ENCODE measurements at places on chromosomes 3 and 15.

DNA sequence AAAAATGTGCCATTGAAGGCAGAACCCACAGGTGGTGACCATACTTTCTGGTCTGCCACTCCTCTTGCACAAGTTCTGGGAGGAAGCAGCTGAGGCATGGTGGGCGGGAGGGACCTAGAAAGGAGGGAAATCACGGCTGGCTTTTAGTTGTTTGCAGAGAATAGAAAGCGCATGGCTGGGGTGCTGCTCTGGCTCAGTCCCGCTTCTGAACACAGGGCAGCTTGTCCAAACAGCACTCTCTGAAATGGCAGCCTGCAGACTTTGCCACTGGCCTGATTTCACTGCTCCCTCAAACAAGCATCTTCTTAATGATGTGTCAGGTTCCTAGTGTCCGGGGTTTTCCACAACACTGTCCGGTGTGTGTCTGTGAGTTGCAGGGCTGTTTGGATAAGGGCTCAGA, 76.7 kb downstream of the AAGAB start:
- no peak for DNase-seq
- H3K36me3 ChIP-seq = no peaks in the 10 kb centered on the region
- no peaks in the 10 kb centered on the region for H3K27me3 ChIP-seq

DNA sequence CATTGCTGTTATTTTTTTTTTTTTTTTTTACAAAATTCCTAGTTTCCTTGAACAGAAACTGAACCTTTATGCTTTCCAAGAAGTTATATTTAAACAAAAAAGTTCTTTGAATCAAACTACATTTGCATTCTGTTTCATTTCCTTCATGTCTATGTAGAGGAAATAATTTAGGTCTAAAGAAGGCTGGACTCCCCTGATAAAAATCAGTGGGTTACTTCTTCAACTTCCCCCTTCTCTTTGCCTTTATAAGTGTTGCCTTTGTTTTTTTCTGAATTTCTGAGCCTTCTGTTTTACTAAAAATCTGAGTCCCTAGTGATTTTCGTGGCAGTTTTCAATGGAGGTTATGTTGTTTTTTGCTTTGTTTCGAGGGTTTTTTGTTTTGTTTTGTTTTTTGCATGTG, 152.8 kb downstream of the CHDH start:
- H3K27ac ChIP-seq = no peak overlapping the region
- no peak overlapping the region for H3K4me3 ChIP-seq
- no peak for DNase-seq
- no peaks in the 10 kb centered on the region for H3K27me3 ChIP-seq
- H3K4me1 ChIP-seq = peaks cover 4% of the 10 kb centered on the region
- H3K36me3 ChIP-seq = no peaks in the 10 kb centered on the region

DNA sequence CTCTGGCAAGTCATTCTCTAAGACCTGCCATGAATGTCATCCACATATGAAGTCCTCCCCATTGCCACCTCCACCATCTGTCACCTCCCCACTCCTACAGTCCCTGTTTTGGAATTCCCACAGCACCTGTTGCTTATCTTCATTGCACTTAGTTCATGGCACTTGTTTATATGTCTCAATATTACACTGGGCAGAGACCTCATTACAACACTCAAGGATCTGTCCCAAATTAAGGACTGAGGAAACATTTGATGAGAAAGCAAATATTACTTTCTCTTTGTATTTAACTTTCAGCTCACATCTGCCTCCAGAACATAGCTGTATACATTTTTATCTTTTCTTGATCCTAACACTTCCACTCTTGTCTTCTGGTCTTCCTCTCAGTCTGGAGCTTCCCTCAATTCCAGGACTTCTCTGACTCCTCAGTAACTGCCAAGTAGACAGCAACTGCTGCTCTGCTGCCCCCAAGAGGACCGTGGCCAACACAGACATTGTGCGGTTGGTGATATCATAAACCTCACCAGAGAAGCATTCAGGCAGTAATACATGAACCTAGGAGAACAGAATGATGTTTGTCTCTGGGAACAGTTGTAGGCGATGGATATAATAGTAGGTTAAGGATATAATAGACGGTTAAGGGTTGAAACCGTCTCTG, 45.0 kb upstream of the FGF12 start:
- H3K4me1 ChIP-seq = no peaks in the 10 kb centered on the region
- no peak overlapping the region for H3K4me3 ChIP-seq
- no peaks in the 10 kb centered on the region for H3K36me3 ChIP-seq
- H3K27ac ChIP-seq = no peak overlapping the region
- DNase-seq = no peak

DNA sequence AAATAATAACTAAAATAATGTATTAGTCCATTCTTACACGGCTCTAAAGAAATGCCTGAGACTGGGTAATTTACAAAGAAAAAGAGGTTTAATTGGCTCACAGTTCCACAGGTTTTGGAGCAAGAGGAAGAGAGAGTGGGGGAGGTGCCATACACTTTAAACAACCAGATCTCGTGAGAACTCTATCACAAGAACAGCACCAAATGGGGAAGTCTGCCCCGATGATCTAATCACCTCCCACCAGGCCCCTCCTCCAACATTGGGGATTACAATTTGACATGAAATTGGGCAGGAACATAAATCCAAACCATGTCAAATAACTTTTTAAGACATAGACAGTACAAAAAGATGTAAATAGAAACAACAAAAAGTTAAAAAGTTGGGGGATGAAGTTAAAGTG, 63.2 kb downstream of the ILDR1 start:
- no peaks in the 10 kb centered on the region for H3K27me3 ChIP-seq
- H3K27ac ChIP-seq = no peak overlapping the region
- no peak overlapping the region for H3K4me3 ChIP-seq
- no peaks in the 10 kb centered on the region for H3K36me3 ChIP-seq
- H3K4me1 ChIP-seq = no peaks in the 10 kb centered on the region

GRCh38 chr15:74397239-74398068, 30.0 kb upstream of the CYP11A1 start:
- no peak for DNase-seq
- no peaks in the 10 kb centered on the region for H3K36me3 ChIP-seq
- H3K4me1 ChIP-seq = peaks cover 4% of the 10 kb centered on the region
- no peak overlapping the region for H3K27ac ChIP-seq

DNA sequence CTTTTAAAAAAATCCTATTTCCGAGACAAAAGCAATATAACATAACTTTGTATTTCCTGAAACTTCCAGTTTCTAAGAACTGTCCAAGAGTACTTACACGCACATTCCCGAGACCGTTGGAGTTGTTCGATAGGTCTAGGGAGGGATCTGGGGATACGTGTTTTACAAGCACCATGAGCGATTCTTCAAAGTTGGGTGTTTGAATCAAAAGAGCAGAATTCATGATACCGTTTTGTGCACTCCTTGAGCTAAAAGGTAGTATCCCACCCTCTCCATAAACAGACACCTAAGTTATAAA, 700 bp upstream of the EDEM1 start:
- H3K36me3 ChIP-seq = no peaks in the 10 kb centered on the region
- peaks cover 31% of the 10 kb centered on the region for H3K4me1 ChIP-seq
- peak overlapping the region; percentile 91 for H3K4me3 ChIP-seq
- H3K27me3 ChIP-seq = no peaks in the 10 kb centered on the region

DNA sequence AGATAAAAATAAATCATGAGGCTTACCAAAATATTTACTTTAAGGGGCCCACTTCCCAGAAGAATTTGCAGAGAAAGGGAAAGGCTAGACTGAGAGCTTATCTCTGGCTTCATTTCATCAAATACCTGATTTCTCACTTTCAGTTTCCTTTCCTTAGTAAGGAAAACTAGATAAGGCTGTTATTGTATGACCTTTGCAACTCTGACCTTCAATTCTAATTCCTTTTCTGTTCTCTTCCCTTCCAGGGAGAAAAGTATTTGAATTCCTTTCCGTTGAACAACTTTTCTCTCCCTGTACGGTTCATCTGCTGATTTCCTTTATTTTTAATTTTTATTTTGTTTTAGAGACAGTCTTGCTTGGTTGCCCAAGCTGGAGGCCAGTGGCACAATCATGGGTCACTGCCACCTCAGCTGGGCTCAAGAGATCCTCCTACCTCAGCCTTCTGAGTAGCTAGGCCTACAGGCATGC, 7.1 kb upstream of the PXK start:
- H3K4me1 ChIP-seq = peaks cover 9% of the 10 kb centered on the region
- H3K4me3 ChIP-seq = no peak overlapping the region
- H3K27me3 ChIP-seq = no peaks in the 10 kb centered on the region
- H3K27ac ChIP-seq = peak overlapping the region; percentile 30

- no peaks in the 10 kb centered on the region for H3K4me1 ChIP-seq
- no peaks in the 10 kb centered on the region for H3K27me3 ChIP-seq
- no peak for DNase-seq
- no peak overlapping the region for H3K4me3 ChIP-seq
- H3K36me3 ChIP-seq = no peaks in the 10 kb centered on the region
Observed at GRCh38 chr3:84442533-84442932, 516.3 kb upstream of the CADM2 start.

- H3K36me3 ChIP-seq = no peaks in the 10 kb centered on the region
- no peaks in the 10 kb centered on the region for H3K27me3 ChIP-seq
- H3K4me3 ChIP-seq = no peak overlapping the region
- no peaks in the 10 kb centered on the region for H3K4me1 ChIP-seq
- no peak overlapping the region for H3K27ac ChIP-seq
Observed at GRCh38 chr3:179933080-179933479, 103.7 kb downstream of the PEX5L start.

DNA sequence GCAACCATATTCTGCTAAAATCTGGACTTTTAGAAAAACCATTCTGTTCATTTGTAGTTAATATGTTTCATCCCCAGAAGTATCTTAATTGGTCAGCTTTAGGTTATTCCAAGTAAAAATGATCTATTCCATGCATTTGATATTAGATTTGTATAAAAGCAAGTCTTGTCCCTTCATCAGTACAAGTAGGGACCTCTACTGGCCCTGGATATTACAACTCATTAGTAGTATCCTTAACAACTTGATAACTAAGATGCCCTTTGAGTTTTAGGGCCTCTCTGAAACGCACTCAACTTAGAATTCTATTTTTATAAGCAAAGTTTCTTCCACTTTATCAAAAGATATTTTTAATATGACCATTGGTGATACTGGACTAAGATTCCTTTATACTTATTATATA, 25.3 kb upstream of the SELENOT start:
- peaks cover 73% of the 10 kb centered on the region for H3K36me3 ChIP-seq
- no peak overlapping the region for H3K27ac ChIP-seq
- H3K4me3 ChIP-seq = no peak overlapping the region
- no peak for DNase-seq
- H3K4me1 ChIP-seq = no peaks in the 10 kb centered on the region
- H3K27me3 ChIP-seq = no peaks in the 10 kb centered on the region

GRCh38 chr3:129316248-129317013, 37.8 kb downstream of the HMCES start:
- DNase-seq = peak; percentile 83
- no peaks in the 10 kb centered on the region for H3K36me3 ChIP-seq
- no peaks in the 10 kb centered on the region for H3K27me3 ChIP-seq
- H3K4me1 ChIP-seq = peaks cover 9% of the 10 kb centered on the region
- peak overlapping the region; percentile 92 for H3K27ac ChIP-seq

DNA sequence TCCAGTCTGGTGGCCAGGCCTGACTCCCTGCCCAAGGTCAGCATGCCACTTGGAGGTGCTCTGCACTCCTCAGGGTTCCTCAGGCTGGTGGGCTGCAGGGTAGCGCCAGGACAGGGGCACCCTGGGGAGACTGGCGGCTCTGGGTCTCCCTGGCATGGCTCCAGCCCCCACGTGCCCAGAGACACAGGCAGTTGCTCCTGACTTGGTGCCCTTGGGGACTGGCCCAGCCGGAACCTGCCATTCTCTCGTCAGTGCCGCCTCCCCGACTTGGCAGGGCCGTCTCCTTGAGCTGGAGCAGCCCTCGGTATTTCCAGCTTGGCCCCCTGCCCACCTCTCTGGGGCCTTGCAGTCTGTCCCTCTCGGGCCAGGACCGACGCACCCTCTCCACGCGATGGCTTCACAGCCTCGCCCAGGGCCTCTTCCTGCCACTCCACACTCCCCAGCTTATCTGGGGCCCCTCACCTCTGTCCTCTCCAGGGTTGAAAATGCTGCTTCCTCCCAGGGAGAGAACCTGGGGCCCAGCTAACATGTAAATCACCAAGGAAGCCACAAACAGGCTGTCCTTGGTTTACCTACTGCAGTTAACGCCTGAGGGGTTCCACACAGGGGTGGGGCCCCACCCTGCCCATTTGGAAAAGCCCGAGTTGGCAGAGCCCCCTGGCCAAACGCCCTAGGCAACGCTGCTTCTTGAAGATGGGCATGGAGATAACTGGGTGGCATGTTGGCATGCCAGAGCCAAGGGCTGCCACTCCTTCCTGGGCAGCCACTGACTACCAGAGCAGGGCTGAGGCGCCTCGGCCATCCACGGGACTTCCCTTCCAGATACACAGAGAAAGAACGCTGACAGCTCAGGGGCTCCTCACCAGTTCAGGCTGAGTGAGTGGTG, 61.4 kb downstream of the SMAD6 start:
- no peak overlapping the region for H3K4me3 ChIP-seq
- H3K36me3 ChIP-seq = no peaks in the 10 kb centered on the region
- DNase-seq = peak; percentile 53
- H3K27ac ChIP-seq = peak overlapping the region; percentile 67
- H3K4me1 ChIP-seq = peaks cover 73% of the 10 kb centered on the region

GRCh38 chr3:123880998-123881561, 3.1 kb downstream of the MYLK start:
- H3K4me1 ChIP-seq = no peaks in the 10 kb centered on the region
- no peak overlapping the region for H3K4me3 ChIP-seq
- no peaks in the 10 kb centered on the region for H3K27me3 ChIP-seq
- no peaks in the 10 kb centered on the region for H3K36me3 ChIP-seq
- no peak for DNase-seq
- H3K27ac ChIP-seq = no peak overlapping the region

GRCh38 chr15:42059661-42060476, 34.5 kb downstream of the PLA2G4D start:
- H3K4me1 ChIP-seq = no peaks in the 10 kb centered on the region
- H3K4me3 ChIP-seq = no peak overlapping the region
- peaks cover 12% of the 10 kb centered on the region for H3K27me3 ChIP-seq
- H3K27ac ChIP-seq = no peak overlapping the region
- DNase-seq = peak; percentile 66

DNA sequence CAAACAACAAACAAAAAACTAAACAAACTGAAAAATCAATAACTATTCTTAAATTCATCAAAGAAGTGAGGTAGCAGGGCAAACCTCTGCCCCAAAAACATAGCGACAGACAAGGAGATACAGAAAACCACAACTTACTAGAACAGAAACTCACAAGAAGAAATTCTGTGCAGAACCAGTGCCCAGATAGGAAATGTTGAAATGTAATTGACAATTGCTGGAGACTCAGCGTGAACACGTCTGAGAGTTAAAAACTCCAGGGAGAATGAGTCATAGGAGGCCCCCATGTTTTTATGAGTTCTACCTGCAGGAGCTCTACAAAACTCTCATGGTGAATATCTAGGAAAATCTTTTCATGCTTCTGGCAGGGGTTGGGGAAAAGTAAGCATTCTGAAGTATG, 95.5 kb upstream of the SETMAR start:
- H3K27ac ChIP-seq = no peak overlapping the region
- no peak overlapping the region for H3K4me3 ChIP-seq

DNA sequence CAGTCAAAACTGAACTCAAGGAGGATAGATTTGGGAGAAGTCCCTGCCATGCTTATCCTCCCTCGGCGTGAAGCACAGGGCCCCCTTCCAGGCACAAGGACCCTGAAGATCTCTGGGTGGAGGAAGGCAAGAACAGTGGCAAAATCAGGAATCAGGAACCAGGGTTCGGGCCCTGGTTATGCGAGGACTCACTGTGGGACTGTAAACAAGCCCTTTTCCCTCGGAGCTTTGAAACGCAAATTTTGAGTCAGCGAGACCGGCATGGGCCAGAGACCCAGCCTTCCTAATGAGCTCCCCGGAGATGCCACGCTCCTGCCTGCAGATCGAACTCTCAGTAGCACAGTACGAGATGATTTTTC, 70.1 kb downstream of the SLC12A8 start:
- peak overlapping the region; percentile 69 for H3K27ac ChIP-seq
- DNase-seq = no peak
- H3K27me3 ChIP-seq = no peaks in the 10 kb centered on the region
- H3K4me1 ChIP-seq = peaks cover 29% of the 10 kb centered on the region

All from tibial nerve (tissue), 4 donors.